NCI-H2171 treated with DMSO at 0.1 percent for 48 hours (cell line): ENCODE measurements at places on chromosomes 1 and 21.

DNA sequence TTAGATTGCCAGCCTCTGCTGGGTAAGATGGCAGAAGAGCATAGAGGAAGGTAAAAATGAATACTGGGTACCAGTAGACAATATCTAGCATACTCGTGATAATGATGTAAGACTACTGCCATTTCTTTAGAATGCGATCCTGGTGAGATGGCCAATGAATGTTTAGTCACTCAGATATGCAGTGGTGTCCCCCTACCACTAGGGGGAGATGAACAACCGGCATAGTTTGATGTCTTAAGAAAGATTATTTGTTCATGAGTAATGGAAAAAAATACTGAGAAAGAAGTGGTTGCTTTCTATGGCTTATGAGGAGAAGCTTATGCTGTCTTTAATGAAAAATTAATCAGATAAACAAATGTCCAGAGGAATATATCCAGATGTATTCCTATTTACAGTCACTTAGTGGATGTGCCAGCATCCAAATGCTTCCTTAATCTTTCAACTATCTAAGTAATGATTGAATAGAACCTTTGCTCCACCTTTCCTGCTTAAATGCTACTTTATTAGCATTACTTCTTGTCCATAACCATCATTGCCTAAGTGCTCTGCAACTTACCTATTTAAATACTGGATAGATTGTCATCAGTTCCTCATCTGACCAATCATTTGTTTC lies 256.6 kb downstream of the ST6GALNAC3 start:
- DNase-seq: peak; percentile 73

DNA sequence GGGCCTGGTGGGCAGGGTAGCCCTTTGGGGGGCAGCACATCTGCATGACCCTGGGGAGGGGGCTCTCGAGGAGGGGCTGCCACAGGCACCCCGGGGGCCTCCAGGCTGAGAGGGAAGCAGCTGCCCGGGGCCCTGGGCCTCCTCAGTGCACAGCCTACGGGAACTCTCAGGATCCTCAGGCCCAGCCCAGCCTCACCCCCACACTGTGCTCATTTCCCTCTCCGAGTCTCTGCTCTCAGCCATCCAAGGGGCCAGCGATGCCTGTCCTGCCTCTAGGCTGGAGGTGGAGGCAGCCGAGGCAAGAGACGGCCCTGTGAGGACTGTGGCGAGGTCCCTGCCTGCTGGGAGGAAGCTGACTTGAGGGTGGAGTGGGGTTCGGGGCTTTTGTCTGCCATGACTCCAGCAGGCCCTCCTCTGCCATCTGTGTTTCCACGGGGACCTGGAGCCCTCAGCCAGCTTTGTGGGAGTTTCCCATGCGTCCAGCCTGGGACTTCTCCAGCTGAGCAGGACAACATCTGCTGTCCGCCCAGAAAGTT lies 7.2 kb upstream of the PLEKHG5 start:
- DNase-seq: no peak

DNA sequence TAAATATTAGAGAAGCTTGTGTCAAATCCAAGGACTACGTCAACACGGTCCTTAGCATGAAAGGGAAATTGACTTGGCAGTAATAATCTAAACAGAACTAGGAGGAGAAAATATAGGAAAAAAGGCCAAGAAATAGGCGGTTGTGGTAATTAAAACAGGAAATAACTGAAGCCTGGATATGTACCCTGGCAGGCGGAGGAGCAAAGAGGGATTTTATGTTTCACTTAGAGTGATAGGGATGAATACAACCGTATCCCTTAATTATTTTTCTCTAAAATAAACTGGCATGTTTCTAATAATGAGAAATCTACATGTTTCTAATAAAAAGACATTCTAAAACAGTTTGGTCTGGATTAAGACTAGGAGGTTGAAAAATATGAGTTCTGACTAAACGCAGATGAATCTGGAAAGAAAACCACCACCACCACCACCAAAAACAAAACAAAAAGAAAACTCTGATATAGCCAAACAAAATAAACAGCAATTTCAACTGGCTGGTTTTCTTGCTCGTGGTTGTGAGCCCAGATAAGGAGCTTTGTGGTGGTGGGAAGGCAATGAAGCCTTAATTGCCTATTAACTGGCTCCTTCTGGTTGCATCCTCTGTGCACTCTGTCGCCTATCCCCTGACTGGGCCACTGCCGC lies 334.2 kb upstream of the SNX7 start:
- DNase-seq: no peak

- no peak for DNase-seq
Measured at GRCh38 chr1:82486468-82486867, 685.7 kb downstream of the ADGRL2 start.

GRCh38 chr1:940107-941014 lies 16.6 kb downstream of the SAMD11 start:
- DNase-seq: peak; percentile 78

DNA sequence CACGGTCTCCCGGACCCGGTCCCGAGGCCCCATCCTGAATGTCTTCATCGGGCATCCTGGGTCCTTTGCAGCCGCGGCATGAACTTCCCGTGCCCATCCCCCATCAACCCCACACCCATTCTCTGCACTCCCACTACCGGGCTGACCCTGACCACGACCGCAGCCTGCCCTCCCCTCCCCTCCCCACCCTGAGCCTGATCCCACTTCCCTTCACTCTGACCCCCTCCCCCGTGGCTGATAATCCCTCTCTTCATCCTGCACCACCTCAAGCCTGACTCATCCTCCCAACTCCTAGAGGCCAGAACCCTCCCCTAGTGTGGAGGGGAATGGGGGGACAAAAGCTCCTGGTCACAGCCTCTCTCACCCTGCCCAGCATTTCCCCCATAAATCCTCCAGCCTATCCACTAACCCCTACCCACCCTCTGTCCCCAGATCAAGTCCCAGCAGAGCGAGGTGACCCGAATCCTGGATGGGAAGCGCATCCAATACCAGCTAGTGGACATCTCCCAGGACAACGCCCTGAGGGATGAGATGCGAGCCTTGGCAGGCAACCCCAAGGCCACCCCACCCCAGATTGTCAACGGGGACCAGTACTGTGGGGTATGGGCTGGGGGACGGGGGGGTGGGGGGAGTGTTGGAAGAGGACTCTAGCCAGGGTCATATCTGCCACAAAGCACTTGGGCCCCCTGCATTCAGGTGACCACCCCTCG lies 602 bp downstream of the SH3BGRL3 start:
- DNase-seq: no peak

GRCh38 chr1:40179496-40180089 lies 18.4 kb downstream of the RLF start:
- DNase-seq: no peak

- no peak for DNase-seq
Measured at GRCh38 chr1:17251246-17251645, 2.3 kb downstream of the PADI3 start.

- DNase-seq: no peak
Measured at GRCh38 chr1:151352021-151352718, 5.1 kb upstream of the RFX5 start.

- peak; percentile 56 for DNase-seq
Measured at GRCh38 chr1:13642306-13643004, 57.5 kb upstream of the PRDM2 start.

- no peak for DNase-seq
Measured at GRCh38 chr1:30507016-30507312, 216.4 kb downstream of the MATN1 start.

GRCh38 chr1:186884251-186884650 lies 55.5 kb downstream of the PLA2G4A start:
- no peak for DNase-seq
